ENCODE measurements at places on chromosomes 5 and 9.

- no peak for DNase-seq
Observed at GRCh38 chr5:158135682-158136179, 276.8 kb upstream of the CLINT1 start.

GRCh38 chr9:90419221-90419851, 223.3 kb downstream of the DIRAS2 start:
- DNase-seq: no peak

DNA sequence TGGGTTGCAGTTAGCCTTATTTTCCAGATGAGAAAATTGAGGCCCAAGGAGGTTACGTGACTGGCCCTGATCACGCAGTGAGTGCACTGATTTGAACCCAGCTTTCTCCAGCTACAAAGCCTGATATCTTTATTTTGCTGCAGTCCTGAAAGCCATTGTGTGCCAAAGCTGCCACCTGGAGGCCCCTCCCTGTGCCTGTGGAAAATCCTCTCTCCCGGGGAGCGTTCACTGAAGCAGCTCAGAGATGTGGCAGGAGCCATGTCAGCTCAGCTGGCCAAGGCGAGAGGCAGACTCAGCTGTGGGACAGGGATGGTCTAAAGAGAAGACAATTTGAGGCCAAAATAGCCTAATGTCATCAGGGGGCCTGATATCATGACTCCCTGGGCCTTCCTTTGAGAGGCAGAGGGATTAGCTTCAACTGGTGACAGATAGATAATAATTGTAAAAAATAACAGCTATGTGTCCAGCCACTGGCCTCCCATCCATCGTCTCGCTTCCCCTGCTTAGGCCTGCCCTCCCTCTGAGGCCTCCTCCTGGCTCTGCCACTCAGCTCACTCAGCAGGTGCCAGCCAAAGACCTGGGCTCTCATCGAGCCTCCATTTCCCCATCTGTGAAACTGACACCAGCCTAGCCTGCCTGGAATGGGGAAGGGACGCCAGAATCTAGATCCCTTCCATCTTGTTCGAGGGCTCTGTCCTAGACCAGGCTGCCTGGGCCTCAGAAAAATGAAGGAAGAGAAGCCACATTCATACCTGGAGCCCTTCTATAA, 74.3 kb upstream of the GGTA1 start:
- no peak for DNase-seq

GRCh38 chr9:105054491-105054890, 126.5 kb upstream of the ABCA1 start:
- no peak for DNase-seq

DNA sequence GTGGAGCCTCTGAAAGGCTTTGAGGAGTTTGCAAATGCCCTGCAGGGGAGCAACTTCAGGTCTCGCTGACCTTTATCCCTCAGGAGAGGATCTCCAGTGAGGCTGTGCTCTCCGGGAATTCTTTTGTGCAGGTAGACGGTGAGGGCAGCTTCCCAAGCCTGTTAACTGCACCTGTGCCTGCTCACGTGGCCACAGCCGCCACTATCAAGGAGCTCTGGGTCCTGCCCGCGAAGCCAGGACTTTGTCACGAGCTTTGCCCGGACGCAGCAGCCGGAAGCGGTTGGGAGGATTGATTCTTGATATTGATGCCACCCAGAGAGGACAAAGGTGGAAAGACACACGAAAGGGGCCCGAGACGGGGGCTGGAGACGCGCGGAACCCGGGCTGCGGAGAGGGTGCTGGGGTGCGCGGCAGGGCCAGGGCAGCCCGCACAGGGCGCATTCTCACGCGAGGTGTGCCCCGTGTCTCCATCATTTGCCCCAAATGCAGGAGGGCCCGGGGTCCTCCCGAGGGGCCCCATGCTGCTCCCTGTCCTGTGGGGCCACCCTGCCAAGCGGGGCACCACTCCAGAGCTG, 18.2 kb downstream of the SLC9A3 start:
- no peak for DNase-seq

DNA sequence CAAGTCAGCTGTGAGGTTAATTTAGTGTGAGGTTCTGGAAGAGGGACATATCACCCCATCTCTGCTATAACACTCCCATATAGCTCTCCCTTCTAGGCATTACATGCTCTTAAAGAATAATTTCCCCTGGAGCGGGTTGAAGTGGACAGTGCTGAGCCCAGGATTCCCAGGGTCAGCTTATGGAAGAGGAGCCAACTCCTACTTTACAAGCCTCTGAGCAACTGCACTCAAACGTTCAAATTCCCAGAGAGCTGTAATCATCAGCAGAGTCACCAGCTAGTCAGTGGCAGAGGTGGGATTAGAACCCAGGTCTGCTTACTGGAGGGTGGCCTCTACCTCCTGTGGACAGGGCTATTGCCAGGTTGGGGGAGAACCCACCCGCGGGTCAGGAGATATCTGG, 1.4 kb downstream of the NEURL1B start:
- DNase-seq: no peak

GRCh38 chr5:57215629-57216195, 41.9 kb downstream of the GPBP1 start:
- no peak for DNase-seq

DNA sequence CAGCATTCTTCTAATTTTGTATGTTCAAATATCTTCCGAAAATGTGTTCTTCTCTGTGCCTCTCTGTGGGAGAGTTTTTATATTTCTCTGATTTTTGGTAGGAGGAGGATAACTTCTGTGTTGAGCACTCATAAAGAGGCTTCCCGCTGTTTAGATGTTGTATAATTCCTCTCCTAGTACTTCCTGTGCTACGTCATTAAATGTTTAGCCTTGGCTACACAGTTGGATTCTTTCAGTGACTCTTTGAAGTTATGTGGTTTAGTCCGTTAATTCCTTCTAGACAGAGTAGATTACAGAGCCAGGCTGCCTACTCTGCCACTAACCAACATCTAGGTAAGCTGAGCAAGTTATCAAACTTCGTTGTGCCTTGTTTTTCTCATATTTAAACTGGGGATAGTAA, 302.6 kb downstream of the OSTF1 start:
- no peak for DNase-seq

GRCh38 chr9:21933865-21934264, 60.3 kb downstream of the CDKN2A start:
- DNase-seq: no peak
